ENCODE measurements at places on chromosomes 4 and X.
A peak's percentile ranks its signal among the peaks of the same experiment; 100 is the strongest.

- peak; percentile 50 for DNase-seq
Observed at GRCh38 chr4:150402871-150403272, 179.1 kb upstream of the MAB21L2 start.

GRCh38 chrX:1261285-1261684 is 7.3 kb upstream of the CSF2RA start:
- no peak for DNase-seq

DNA sequence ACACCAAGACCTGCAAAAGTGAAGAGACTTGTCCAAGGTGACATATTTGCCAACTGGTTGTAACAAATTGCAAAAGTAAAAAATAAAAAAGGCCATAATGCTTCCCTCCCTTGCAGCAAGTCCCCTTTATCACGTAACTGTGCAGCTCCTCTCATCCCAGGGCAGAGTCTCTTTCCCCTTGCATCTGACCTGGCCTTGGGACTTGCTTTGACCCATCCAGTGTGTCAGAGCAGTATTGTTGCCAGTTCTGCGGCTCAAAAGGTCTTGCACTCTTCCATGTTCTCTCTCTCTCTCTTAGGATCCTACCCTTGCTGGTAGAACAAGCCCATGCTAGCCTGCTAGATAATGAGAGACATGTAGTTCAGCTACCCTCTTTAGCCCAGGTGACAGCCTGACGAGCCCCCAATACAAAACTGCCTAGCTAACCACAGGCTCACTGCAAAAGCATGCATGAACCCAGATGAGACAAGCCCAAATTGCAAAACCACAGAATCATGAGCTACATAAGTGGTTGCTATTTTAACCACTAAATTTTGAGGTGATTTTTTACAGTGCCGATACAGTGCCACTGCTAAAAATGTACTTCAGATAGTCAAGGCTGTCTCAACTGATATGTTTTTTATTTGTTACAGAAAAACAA is 289.5 kb upstream of the PPARGC1A start:
- no peak for DNase-seq

- no peak for DNase-seq
Observed at GRCh38 chrX:128973033-128973432, 550.3 kb downstream of the SMARCA1 start.

DNA sequence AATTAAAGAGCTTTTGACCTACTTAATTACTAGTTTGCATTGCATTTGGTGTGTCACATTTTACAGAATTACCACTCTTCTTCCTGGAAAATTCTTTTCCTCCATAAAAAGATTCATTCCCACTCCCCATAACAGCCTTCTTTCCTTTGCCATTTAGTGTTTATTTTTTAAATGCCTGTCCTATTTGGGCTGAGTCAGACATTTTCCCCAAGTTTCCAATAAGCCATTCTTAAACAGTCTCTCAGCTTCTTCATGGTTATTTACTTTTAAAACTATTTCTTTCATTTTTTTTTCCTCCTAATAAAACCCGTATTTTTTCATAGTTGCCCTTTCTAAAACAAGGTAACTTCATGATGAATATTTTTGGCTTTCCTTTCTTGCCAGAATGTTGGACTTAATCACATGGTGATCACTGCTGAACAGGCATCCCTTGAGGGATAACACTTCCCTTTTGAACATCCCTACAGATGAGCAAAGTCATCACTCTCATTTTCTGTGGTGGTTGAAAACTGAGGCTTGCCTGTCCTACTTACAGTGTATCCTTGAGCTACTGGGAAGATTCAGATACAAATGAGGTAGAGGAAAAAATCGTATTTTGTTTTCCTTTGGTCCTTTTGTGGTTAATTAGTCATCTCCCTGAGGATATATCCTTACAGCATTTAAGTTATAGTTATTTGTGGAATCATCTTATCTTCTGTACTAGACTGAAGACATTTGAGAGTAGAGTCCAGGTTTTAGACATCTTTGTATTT is 520.5 kb upstream of the NR3C2 start:
- DNase-seq = no peak

- no peak for DNase-seq
Observed at GRCh38 chrX:38970074-38970473, 168.8 kb downstream of the MID1IP1 start.

DNA sequence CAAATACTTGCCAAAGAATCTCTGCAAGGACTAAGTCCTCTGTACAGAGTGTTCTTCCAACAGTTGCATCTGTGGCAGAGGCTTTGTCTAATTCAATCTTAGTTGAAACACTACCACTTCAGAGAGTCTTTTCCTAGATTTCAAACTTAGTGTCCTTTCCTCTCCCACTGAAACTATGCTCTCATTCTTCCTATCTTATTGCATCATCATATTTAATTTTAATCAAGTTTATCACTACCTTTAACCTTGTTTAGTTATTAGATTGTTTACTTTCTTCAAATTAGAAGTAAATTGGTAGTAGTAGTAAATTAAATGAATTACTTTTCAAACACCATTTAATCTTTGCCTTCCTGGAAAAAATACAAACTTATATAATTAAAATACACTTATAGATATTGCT is 1082.3 kb upstream of the PABPC4L start:
- no peak for DNase-seq

DNA sequence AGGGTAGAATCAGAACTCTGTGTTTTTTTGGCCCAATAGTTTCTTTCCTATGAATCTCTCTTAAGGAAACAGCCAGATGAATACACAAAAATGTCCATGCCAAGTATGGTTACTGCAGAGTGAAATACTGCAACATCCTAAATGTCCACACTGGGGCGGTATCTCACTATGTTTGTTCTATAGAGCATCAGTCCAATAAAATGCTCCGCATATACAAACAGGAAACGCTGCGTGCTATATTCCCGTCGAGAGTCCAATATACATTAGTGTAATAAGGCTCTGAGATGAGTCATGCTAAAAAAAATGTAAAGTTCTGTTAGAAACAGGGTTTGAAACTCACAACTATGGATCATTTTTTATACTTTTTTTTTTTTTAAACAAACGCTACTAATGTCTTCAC is 72.9 kb upstream of the ENOX2 start:
- DNase-seq = peak; percentile 35
